ENCODE measurements at places on chromosomes 7 and 10. TPM values are rescaled to one million over a fixed set of nuclear protein-coding genes. Genes with fewer than 3 reads are reported as not detected.

- no peaks in the 10 kb centered on the region for H3K27me3 ChIP-seq
- H3K4me1 ChIP-seq: no peaks in the 10 kb centered on the region
- H3K4me3 ChIP-seq: no peak overlapping the region
- no peak for DNase-seq
- H3K36me3 ChIP-seq: no peaks in the 10 kb centered on the region
Observed at GRCh38 chr10:1651270-1651966, 85.9 kb downstream of the ADARB2 start.

GRCh38 chr7:151013733-151014497, 10.4 kb downstream of the ATG9B start:
- no peak overlapping the region for H3K4me3 ChIP-seq
- H3K36me3 ChIP-seq: no peaks in the 10 kb centered on the region
- DNase-seq: no peak
- H3K27ac ChIP-seq: no peak overlapping the region
- no peaks in the 10 kb centered on the region for H3K27me3 ChIP-seq

DNA sequence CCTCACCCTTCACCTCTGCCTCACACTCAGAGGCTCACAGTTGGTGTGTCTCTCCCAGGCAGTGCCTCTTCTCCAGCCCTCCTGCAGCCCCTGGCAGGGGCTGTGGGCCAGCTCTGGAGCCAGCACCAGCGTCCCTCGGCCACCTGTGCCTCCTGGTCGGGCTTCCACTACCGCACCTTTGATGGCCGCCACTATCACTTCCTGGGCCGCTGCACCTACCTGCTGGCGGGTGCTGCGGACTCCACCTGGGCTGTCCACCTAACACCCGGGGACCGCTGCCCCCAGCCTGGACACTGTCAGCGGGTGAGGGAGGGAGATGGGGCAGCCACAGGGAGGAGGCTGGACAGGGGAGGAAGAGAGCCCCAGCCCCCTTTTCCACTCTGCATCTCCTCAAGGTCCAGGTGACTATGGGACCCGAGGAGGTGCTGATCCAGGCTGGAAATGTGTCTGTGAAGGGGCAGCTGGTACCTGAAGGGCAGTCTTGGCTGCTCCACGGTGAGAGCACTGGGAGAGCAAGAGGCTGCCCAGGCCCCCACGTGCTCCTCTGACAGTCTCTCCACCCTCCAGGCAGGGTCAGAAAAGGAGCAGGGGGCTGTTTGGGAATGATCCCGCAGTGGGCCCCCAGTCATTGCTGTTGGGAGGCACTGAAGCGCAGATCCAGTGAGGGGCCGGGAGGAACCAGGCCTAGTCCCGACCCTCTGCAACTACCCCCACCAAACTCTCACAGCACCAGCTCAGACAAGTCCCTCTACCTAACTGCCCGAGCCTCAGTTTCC, 4.4 kb upstream of the ZNF467 start:
- H3K27me3 ChIP-seq: no peaks in the 10 kb centered on the region
- no peak for DNase-seq
- H3K36me3 ChIP-seq: no peaks in the 10 kb centered on the region
- no peak overlapping the region for H3K27ac ChIP-seq
- H3K4me1 ChIP-seq: peaks cover 2% of the 10 kb centered on the region

GRCh38 chr10:95201736-95202135, 7.7 kb downstream of the ACSM6 start:
- no peaks in the 10 kb centered on the region for H3K27me3 ChIP-seq
- H3K4me1 ChIP-seq: no peaks in the 10 kb centered on the region
- H3K36me3 ChIP-seq: no peaks in the 10 kb centered on the region
- DNase-seq: no peak

GRCh38 chr7:127239814-127240213, 12.9 kb downstream of the GRM8 start:
- H3K4me3 ChIP-seq: no peak overlapping the region
- H3K4me1 ChIP-seq: no peaks in the 10 kb centered on the region
- H3K27me3 ChIP-seq: no peaks in the 10 kb centered on the region
- H3K27ac ChIP-seq: no peak overlapping the region

GRCh38 chr10:96850825-96851224, 18.7 kb downstream of the LCOR start:
- no peaks in the 10 kb centered on the region for H3K27me3 ChIP-seq
- no peak overlapping the region for H3K27ac ChIP-seq
- no peaks in the 10 kb centered on the region for H3K36me3 ChIP-seq
- H3K4me3 ChIP-seq: no peak overlapping the region
- DNase-seq: no peak
- H3K4me1 ChIP-seq: peaks cover 6% of the 10 kb centered on the region

GRCh38 chr10:92995509-92995908, 65.1 kb upstream of the CYP26C1 start:
- H3K4me1 ChIP-seq: no peaks in the 10 kb centered on the region
- no peaks in the 10 kb centered on the region for H3K27me3 ChIP-seq
- no peak overlapping the region for H3K4me3 ChIP-seq
- no peak overlapping the region for H3K27ac ChIP-seq
- H3K36me3 ChIP-seq: no peaks in the 10 kb centered on the region
- DNase-seq: no peak

- H3K36me3 ChIP-seq: no peaks in the 10 kb centered on the region
- no peak overlapping the region for H3K4me3 ChIP-seq
- DNase-seq: peak; percentile 40
- no peak overlapping the region for H3K27ac ChIP-seq
Observed at GRCh38 chr7:111752022-111752582, 189.8 kb upstream of the IMMP2L start.

DNA sequence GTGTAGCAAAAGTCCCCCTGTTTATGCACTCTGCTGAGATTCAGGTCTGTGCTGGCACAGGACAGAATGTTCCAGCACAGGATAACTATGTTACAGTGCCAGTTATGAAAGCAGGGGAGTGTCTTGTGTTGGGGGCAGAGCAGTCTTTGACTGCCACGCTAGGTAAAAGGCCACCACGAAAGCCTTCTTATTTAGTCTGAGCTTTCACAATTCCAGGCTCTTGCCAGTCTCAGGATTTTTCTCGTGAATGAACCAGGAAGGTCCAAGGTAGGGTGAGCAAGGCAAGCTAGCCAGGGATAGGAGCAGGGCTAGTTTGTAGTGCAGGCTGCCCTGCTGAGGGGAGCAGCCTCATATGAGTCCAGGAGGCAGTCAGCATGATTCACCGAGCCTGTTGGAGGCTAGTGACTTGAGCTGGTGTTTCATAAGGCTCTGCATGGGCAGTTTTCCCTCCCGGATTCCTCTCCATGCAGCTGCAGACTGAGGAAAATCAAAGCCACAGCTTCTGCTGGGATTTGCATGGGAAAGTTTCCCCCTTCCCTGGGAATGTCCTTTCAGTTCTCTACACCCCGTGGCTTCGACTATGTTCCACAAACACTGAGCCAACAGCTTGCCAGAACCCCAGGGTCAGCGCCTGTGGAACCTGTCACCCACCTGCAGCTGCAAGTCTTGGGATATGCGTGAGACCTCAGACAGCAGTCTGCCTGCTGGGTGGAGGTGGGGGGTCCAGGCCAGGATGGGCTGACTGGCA, 112.3 kb downstream of the JCAD start:
- no peaks in the 10 kb centered on the region for H3K36me3 ChIP-seq
- no peaks in the 10 kb centered on the region for H3K27me3 ChIP-seq
- H3K4me1 ChIP-seq: peaks cover 6% of the 10 kb centered on the region
- DNase-seq: peak; percentile 50
- H3K4me3 ChIP-seq: no peak overlapping the region

The ZP3 gene
- 0.73 TPM for total RNA-seq

The PIP gene
- not detected for total RNA-seq

The TAS2R41 gene
- not detected for total RNA-seq

The EPDR1 gene
- 43.7 TPM for total RNA-seq

The PLXNA4 gene
- total RNA-seq: 28.4 TPM

Measured in ovary (tissue), 10 donors.